ENCODE measurements at places on chromosomes 2 and 18.

DNA sequence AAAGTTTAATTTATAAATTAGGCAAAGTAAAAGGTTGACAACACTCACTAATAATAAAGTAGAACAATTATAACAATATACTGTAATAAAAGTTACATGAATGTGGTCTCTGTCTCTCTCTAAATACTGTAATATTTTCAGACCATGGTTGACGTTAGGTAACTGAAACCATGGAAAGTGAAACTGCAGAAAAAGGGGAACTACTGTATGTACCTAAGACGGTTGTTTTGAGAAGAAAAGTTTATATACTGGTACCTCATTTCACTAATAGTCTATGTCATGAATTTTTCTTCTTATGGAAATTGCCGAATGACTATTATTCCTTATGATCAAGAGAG lies 166.7 kb upstream of the ZNF521 start:
- no peak for DNase-seq

- no peak for DNase-seq
Measured at GRCh38 chr2:74391209-74391579, 11.1 kb upstream of the DCTN1 start.

- no peak for DNase-seq
Measured at GRCh38 chr2:37230581-37230980, 815 bp downstream of the CEBPZ start.

- no peak for DNase-seq
Measured at GRCh38 chr2:223283771-223284170, 231.8 kb downstream of the KCNE4 start.

DNA sequence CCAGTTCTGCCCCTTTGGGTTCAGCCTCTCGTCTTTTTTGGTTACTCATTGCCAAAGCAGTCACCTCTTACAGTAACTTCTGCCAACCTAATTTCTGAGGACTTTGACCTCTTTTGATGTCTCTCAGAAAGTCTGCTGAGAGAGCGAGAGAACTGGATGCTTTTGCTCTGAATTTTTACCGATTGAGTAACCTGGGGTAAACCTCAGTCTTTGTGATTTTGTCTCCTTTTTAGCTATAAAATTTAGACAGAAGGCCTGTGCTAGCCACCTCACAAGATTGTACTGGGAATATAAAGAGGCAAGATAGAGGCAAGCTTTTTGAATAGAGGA lies 34.8 kb upstream of the IL1R1 start:
- DNase-seq: peak; percentile 43

GRCh38 chr2:198063242-198063641 lies 258.8 kb downstream of the PLCL1 start:
- DNase-seq: no peak

- DNase-seq: no peak
Measured at GRCh38 chr2:172106108-172106961, 3.6 kb upstream of the DLX2 start.

- DNase-seq: no peak
Measured at GRCh38 chr2:96156926-96157648, 11.8 kb upstream of the DUSP2 start.

GRCh38 chr2:199602896-199603717 lies 145.4 kb upstream of the SATB2 start:
- DNase-seq: no peak

DNA sequence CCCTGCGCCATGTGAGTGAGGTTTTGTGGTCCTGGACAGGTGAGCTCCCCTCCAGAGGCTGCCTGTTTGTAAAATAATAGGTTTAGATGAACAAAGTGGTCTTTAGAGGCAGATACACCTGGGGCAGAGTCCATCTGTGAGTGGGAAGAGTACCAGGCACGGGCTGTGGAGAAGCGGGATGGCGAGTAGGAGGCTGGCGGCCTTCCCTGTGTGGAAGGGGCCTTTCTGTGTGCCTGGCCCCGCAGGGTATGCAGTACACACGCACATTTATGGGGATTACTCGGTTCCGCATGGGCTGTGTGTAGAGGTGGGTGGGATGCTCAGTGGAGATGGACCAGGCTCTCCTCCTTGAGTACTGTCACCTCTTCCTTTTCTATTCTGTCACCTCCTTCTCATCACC lies 64.1 kb downstream of the AGAP1 start:
- DNase-seq: no peak

DNA sequence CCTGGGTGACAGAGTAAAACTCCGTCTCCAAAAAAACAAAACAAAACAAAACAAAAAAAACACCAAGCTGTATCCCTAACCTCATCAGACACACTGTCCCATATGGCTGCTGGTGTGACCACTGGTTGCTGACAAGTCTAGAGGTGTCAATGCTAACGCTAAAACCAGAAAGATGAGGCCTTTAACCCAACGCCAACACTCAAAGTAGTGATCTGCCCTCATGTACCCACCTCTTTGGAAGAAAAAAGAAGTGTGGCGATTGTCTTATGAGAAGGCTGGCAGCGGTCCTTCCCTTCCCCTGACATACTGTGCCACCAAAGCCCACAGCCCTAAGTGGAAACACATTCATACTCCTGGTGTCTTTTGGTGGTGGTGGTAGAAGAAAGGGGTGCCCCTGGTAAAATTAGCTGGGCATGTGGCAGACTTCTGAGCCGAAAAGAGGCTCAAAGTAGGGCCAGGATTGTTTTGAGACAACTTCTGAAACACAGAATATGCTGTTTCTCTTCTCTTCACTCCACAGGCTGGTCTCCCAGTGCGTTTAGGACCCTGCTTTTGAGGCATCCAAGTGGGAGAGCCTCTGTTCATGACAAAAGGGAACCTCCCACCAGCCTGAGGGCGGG lies 9.8 kb downstream of the SERTAD2 start:
- no peak for DNase-seq

DNA sequence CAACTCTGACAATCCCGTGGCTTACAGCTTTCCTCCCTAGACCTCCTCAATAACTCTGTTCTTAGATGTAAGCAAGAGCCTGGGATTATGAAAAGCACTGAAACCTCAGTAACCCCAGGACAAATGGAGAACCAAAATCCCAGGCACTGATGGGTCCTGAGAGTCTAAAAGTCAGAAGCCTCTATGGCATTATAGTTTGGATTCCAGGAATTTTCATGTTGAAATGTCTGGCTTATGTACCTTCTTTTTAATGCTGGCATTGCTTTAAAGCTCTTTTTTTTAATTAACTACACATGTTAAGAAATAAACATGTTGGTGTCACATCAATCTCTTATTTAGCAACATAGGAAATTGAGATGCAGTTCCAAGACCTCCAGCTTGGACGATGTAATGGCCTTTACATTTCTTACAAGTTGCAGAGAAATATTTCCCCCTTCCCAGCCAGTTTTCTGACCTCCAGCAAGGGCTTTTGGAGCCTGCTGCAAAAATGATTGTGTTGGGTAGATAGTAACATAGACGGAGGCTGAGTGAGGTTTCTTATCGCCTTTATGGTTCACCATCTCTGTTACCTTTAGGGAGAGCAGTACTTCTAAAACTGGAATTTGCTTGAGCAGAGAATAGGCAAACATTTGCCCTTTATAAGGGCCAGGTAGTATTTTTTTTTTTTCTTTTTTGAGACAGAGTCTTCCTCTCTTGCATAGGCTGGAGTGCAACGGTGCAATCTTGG lies 84.8 kb upstream of the RASGRP3 start:
- no peak for DNase-seq

DNA sequence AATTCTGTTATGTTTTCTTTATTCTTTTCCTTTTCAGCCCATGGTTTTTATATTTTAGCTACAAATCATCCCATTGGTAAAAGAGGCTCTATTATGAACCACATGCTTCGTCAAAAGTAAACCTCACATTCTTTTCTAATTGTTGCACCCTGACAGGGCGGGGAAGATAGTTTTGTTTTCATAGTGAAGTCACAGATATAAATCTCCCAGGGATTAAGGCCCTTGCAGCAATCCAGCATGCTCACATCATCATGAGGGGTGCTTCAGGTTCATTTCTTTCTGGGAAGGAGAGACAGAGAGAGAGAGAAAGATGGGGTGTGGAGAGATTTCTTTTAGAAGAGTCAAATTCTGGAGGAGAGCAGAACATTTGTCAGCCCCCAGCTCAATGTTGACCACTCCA lies 124.5 kb upstream of the CDC42EP3 start:
- peak; percentile 59 for DNase-seq
